Brain (organoid and tissue), 16 donors: ENCODE measurements at places on chromosomes 4 and X. TPM values are rescaled to one million over a fixed set of nuclear protein-coding genes. Genes with fewer than 3 reads are reported as not detected.

The ASB9 gene
- 2.0 TPM for polyA plus RNA-seq

The RIBC1 gene
- 4.4 TPM for polyA plus RNA-seq

GRCh38 chr4:114694770-114695169 is 96.2 kb downstream of the UGT8 start:
- peak; percentile 74 for DNase-seq

DNA sequence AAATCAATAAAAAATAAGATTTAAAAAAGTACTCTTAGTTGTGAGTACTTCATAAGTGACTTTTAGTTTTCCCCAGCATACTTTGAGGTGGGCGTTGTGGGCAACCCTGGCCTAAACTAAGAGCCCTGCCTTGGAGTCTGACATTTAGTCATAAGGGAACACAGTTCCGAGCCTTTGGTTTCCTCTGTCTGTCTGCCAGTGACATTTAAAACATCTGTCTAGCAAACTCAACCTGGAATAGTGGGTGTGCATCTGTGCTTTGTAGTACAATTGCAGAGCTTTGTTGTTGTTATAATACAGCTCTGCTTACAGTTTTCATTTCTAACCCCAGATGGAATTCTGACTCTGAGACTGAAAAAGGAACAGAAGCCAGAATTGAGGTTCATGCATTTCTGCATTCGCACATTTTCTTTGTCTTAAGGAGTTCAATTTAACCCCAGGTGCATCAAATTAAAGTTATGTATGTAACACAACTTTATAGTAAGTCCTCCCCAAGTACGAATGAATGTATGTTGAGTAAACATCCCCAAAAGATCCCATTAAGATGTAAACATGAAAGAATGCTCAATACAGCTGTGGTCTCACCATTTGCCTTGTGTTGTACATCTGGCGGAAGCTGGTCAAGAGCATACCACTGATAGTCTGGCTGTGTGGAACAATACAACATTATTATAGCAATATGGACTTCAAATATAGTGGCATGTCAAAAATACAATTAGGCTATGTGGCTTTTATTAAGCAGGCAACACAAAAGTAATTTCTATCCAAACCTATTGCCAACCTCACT is 25.9 kb downstream of the TNIP3 start:
- DNase-seq: no peak
